ENCODE measurements at places on chromosomes 2 and 18. TPM values are rescaled to one million over a fixed set of nuclear protein-coding genes. Genes with fewer than 3 reads are reported as not detected.

- peaks cover 18% of the 10 kb centered on the region for H3K4me1 ChIP-seq
- H3K36me3 ChIP-seq: no peaks in the 10 kb centered on the region
- H3K4me3 ChIP-seq: peak overlapping the region; percentile 47
- DNase-seq: no peak
- H3K27ac ChIP-seq: no peak overlapping the region
These were observed 3.6 kb downstream of the ZNF516 start for GRCh38 chr18:76491473-76491775.

- no peak overlapping the region for H3K27ac ChIP-seq
- H3K27me3 ChIP-seq: no peaks in the 10 kb centered on the region
- H3K36me3 ChIP-seq: peaks cover 44% of the 10 kb centered on the region
- DNase-seq: no peak
- no peak overlapping the region for H3K4me3 ChIP-seq
These were observed 13.0 kb downstream of the YWHAQ start for GRCh38 chr2:9617749-9618148.

GRCh38 chr2:97761192-97761591 lies 47.8 kb downstream of the ZAP70 start:
- peak; percentile 44 for DNase-seq
- H3K27me3 ChIP-seq: no peaks in the 10 kb centered on the region
- peaks cover 63% of the 10 kb centered on the region for H3K36me3 ChIP-seq
- H3K27ac ChIP-seq: no peak overlapping the region

GRCh38 chr2:33106115-33106514 lies 159.4 kb downstream of the LTBP1 start:
- H3K4me1 ChIP-seq: peaks cover 27% of the 10 kb centered on the region
- 0 out of 2 replicates have a peak, but pooled peaks cover 4% of the 10 kb centered on the region for H3K27me3 ChIP-seq
- H3K27ac ChIP-seq: no peak overlapping the region
- no peaks in the 10 kb centered on the region for H3K36me3 ChIP-seq

- no peak overlapping the region for H3K4me3 ChIP-seq
- no peak overlapping the region for H3K27ac ChIP-seq
- no peaks in the 10 kb centered on the region for H3K27me3 ChIP-seq
- peaks cover 14% of the 10 kb centered on the region for H3K4me1 ChIP-seq
These were observed 2.7 kb upstream of the DTYMK start for GRCh38 chr2:241689306-241689705.

GRCh38 chr18:27461957-27462356 lies 276.8 kb upstream of the CHST9 start:
- no peak overlapping the region for H3K4me3 ChIP-seq
- no peaks in the 10 kb centered on the region for H3K36me3 ChIP-seq
- no peak for DNase-seq
- H3K4me1 ChIP-seq: no peaks in the 10 kb centered on the region
- H3K27me3 ChIP-seq: no peaks in the 10 kb centered on the region

- no peak overlapping the region for H3K4me3 ChIP-seq
- H3K4me1 ChIP-seq: no peaks in the 10 kb centered on the region
- no peak overlapping the region for H3K27ac ChIP-seq
- no peaks in the 10 kb centered on the region for H3K36me3 ChIP-seq
These were observed 3.9 kb downstream of the CTLA4 start for GRCh38 chr2:203871371-203871983.

The C2orf78 gene
- total RNA-seq: 0.03 TPM

The CACNB4 gene
- total RNA-seq: not detected
